ENCODE measurements at places on chromosomes 13 and 19.

- DNase-seq = no peak
Measured at GRCh38 chr19:5150902-5151741, 182.2 kb downstream of the KDM4B start.

- DNase-seq = no peak
Measured at GRCh38 chr19:38266981-38267597, 2.7 kb downstream of the SPINT2 start.

DNA sequence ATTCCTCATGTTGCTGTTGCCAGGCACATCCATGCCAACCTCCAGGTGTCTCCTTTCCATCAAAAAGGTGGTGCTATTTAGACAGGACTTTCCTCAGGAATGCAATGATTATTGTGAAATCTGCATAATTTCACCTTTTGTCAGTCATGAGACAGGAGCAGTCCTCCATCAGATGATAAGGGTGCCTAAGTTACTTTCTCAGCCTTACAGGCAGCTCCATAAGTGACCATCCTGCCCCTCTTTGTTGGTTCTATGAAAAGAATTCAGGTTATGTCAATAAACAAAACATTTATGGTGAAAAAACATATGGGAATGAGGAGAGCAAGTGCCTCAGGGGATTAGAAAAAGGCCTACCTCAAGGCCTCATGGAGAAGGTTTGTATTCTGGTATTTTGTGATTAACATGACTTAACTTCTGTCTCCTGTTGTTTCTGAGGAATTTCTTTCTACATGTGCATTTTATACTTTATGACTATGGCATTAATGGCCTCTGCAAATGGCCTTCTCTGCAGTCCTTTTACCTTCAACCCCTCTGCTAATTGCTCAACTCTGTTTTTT, 110.3 kb upstream of the DIAPH3 start:
- no peak for DNase-seq

GRCh38 chr19:14479975-14480699, 5.0 kb upstream of the PTGER1 start:
- no peak for DNase-seq

- no peak for DNase-seq
Measured at GRCh38 chr13:106212386-106213010, 323.0 kb downstream of the EFNB2 start.

DNA sequence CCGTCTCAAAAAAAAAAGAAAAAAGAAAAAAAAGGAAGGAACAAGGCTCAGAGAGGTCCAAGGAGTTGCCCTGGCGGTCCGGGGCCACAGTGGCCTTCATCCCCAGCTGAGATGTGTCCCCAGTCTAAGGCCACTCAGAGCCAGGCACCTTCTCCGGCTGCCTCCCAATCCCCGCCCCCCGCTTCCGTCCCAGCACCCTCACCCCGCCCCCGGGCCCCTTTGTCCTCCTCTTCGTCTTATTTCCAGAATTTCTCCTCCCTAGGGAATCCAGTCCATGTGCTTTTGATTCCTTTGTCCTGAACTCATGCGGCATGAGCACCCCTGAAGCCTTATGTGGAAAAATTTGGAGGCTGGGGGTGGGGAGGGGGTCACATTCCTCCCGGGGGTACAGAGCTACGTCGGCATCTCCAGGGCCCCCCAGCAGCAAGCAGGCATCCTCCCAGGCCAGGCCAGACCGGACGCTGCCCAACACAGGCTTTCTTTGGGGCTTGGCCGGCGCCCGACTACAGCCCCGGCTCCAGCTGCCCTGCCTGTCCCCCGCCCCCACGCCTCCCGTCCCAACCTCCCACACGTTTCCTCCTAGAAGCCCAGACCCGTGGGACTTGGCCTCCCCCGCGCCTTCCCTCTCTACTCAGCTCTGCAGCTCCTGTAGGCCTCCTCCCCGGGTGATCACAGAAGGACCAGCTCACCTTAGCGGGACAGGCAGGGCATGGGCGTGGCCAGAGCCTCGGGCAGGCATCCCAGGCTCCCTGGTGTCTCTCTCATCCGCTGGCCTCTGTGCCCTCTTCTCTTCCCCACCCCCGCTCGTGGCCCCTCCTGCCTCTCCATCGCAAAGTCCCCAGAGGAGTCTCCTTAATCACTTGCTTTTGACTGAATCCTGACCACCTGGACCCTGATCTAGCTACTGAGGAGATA, 17.8 kb upstream of the ADGRE5 start:
- DNase-seq = peak; percentile 37

Measured in pancreas (tissue), 10 donors.